ENCODE measurements at places on chromosomes 13 and 19.
A peak's percentile ranks its signal among the peaks of the same experiment; 100 is the strongest.

- no peak for DNase-seq
Observed at GRCh38 chr13:76438050-76438449, 448.2 kb downstream of the KCTD12 start.

DNA sequence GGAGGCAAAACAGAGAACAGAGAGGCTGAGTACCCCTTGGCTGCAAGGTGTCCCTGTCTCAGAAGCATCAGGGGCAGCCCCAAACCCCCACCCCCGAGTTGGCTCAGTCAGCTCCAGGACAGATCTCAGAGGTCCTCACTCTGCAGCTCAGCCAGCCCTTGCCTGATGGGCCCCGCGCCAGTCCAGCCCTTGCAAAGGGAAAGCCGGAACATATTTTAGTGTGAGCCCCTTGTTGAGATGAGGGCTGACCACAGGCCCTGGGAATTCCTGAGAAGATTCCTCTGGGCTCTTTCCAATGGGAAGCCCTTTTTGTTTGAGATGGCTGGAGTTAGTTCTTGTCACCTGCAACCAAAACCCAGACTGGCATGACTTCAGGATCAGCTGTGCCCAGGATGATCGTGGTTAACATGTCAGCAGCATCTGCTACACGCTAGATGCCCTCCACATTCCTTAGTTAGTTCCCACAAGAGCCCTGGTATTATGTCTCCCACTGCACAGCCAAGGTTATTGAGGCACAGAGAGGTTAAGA lies 33.9 kb upstream of the CCNE1 start:
- DNase-seq = no peak

GRCh38 chr13:93882086-93882651 lies 597.3 kb downstream of the DCT start:
- no peak for DNase-seq

DNA sequence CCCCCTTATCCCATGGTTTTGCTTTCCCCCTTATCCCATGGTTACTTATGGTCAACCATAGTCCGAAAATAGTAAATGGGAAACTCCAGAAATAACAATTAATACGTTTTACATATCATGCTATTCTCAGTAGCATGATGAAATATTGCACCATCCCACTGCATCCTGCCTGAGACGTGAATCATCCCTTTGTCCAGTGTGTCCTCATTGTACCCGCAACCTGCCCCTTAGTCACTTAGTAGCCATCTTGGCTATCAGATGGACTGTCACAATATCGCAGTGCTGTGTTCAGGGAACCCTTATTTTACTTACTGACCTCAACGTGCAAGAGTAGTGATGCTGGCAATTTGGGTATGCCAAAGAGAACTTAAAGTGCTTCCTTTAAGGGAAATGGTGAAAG lies 10.5 kb upstream of the NBEA start:
- DNase-seq = peak; percentile 8

DNA sequence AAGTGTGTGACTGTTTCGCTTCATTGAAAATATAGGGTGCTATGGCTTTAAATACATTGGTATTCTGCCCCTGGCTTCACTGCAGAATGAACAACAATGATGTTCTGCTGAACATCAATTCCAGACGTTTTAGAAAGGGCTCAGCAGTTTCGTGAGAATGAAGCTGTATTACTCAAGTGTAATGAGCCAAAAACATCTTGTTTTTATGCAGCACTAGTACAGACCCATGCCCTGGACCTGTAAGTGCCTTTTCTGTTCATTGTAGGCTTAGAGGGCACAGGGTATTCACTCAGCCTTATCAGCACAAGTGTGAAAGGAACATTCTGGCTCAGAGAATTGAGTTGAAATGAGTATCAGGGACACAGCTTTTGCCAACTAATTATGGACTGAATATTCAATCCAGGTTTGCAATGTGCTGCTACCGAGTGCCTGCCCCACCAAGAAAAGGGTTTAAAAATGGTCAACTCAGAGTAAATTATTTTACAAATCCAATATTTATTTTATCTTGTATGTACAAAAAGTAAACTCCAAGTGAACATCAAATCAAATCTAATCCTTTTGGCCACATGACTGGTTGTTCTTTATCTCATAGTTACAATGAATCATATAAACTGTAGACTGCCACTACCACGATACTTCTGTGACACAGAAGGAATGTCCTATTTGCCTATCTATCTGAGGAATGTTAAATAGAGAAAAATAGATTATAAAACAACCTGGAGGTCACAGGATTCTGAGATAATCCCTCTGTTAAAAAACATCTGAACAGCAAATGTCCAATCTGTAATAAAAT lies 362.8 kb downstream of the NALCN start:
- peak; percentile 4 for DNase-seq

GRCh38 chr19:45001087-45001739 lies at the start of gene RELB:
Gene RELB (plus strand): TSS chr19:45001464. CDS start chr19:45001580, 116 bp downstream.
- peak; percentile 83 for DNase-seq

- DNase-seq = no peak
Observed at GRCh38 chr13:44093607-44094564, 214.2 kb downstream of the LACC1 start.

DNA sequence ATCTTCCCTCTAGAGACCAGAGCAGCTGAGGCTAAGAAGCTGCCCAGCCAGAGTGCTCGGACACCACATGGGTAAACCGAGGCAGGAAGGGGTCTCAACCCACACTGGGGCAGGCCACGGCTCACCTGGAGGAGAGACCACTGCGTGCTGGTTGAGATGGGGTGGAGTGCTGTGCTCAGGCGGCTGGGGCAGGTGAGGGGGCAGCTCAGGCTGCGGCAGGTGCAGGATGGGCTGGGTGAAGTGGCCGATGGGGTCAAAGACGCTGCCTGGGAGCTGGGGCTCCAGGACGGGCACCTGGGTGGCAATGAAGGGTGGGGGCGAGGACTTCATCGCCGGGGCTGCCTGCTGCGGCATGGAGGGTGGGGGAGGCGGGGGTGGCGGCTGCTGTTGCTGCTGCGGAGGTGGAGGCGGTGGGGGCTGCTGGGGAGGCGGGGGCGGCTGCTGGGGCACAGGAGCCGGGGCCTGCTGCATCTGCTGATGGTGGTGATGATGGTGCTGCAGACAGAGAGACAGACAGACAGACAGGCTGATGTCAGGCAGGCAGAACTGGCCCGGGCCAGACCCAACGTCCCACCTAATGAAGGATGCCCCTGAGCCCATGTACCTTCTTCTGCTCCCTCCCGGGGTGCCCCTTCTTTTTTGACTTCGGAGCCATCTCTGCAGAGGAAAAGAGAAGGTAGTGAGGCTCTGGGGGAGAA lies 12.0 kb upstream of the EPHX3 start:
- DNase-seq = no peak

DNA sequence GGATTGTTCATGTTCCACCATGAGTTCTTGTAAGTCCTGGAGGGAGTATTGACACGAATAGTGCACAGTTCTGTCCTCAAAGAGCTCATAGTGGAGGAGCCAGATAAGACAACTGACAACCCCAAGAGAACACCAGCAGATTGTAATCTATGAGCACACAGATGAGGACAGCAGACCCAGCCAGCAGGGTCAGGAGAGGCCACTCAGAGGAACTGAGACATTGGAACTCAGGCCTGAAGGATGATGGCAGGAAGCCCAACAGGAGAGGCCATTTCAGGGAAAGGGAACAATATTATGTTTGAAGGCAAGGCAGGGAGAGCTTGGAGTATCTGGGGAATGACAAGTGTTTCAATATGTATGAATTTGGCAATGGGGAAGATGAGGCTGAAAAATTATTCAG lies 63.7 kb upstream of the IPO5 start:
- peak; percentile 67 for DNase-seq

DNA sequence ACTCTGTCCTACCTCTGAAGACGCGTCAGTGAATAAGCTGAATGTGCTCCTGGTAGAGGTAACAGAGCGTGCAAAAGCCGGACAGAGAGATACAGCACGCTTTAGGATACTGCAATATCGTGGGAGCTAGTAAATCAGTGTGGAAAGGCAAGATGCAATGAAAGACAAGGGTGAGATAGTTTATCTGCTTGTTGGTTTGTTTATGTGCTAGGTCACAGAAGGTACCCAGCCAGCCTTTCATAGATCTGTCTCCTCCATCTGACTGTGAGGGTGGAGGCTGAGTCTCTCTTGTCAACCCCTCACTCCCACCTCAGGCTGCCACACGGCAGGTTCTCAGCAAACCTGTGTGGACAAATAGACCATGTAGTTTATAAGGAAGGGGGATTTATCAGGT lies 904 bp upstream of the GIPC1 start:
- no peak for DNase-seq

GRCh38 chr13:113489549-113490495 lies 689 bp downstream of the DCUN1D2 start:
- DNase-seq = peak; percentile 43

DNA sequence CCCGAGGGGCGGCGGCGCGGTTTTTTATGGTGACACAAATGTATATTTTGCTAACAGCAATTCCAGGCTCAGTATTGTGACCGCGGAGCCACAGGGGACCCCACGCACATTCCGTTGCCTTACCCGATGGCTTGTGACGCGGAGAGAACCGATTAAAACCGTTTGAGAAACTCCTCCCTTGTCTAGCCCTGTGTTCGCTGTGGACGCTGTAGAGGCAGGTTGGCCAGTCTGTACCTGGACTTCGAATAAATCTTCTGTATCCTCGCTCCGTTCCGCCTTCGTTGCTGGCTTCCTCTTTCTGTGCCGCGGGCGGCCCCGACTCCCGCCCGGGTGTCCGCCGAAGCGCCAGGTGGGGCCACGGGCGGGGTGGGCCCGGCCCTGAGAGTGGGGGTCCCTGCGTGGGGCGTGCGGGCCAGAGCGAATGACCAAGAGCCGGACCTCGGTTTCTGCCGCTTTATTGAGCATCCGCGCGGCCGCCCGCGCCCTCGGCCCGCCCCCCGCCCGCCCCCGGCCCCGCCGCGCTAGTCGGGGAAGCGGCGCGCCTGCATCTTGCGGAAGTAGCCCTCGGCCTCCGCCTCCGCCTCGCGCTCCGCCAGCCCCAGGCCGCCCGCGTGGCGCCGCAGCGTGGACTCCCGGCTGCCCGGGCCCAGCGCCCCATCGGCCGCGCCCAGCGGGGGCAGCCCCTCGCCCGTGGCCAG lies 9.6 kb downstream of the PLPPR3 start:
- no peak for DNase-seq

- peak; percentile 67 for DNase-seq
Observed at GRCh38 chr19:49567861-49568441, 12.4 kb downstream of the NOSIP start.

DNA sequence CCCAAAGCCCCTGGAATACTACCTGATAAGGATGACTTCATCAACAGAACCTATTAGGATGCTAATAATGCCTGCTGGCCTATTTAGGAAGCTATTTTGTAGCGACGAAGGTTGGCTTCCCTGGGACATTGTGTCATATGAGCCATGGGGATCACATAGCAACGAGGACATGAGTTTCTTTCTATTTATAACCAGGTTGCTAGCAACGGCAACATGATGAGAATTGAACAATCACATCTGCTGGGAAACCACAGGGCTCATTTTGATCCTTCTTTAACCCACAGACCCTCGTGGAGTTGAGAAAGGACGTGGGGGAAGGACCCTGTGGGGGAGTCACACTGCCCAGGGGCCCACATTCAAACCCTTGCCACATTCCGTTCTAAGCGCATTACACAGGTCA lies 172.2 kb downstream of the COL4A1 start:
- peak; percentile 46 for DNase-seq

DNA sequence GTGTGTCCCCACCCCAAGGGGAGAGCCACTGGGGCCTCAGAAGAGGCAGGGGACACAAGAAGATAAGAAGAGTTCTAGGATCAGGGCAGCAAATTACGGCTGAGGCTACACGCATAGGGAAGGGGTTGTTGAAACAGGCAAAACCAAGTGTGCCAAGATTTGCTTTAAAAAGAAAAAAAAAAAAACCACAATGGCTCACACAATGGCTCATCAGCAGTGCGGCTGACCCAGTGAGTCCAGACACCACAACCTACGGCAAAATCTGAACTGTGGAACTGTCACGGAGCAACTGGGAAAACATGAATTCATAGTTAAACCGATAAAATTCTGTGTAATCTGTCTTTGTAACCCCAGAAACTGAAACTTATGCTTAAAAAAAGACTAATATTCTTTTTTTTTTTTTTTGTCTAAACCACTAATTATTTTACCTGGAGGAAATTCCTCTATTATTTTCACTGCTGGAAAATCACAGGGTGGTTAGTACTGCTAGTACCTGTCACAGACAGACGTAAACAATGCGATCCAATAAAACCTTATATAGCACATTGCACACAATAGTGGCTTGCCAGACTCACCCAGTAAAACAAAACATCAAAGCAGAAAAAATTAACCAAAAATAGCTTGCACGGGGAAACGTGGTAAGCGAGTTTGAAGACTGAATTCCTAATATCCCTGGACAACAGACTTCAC lies 325.4 kb upstream of the TSHZ3 start:
- peak; percentile 25 for DNase-seq

DNA sequence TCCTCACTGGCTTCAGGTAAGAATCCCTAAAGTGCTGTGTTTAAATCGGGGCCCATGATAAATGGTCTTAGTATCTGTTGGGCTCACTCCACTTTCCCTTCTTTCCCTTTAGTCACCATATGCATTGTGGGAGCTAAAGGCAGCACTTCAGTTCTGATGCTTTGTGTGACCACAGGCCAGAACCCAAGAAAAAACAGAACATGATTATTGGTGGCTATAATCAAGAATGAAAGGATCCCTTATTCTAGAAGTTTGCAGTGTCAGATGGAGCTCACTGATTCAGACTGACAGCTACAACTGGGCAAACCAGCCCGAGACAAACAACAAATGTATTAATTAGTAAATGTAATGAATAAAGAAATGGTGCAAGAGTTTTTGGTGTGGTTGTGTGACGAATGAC lies 57.3 kb upstream of the POMP start:
- no peak for DNase-seq

- no peak for DNase-seq
Observed at GRCh38 chr13:48660361-48661076, 6.8 kb downstream of the CYSLTR2 start.

GRCh38 chr19:8641908-8642547 lies 11.6 kb downstream of the NFILZ start:
- peak; percentile 67 for DNase-seq

GRCh38 chr13:67275351-67275960 lies 45.3 kb upstream of the PCDH9 start:
- no peak for DNase-seq

- DNase-seq = no peak
Observed at GRCh38 chr13:110984381-110984780, 69.5 kb upstream of the ANKRD10 start.

- no peak for DNase-seq
Observed at GRCh38 chr13:59684105-59684504, 479.6 kb downstream of the DIAPH3 start.

- DNase-seq = no peak
Observed at GRCh38 chr13:61546911-61547310, 131.3 kb upstream of the PCDH20 start.

- no peak for DNase-seq
Observed at GRCh38 chr13:90336507-90336906, 1011.0 kb upstream of the MIR17HG start.

DNA sequence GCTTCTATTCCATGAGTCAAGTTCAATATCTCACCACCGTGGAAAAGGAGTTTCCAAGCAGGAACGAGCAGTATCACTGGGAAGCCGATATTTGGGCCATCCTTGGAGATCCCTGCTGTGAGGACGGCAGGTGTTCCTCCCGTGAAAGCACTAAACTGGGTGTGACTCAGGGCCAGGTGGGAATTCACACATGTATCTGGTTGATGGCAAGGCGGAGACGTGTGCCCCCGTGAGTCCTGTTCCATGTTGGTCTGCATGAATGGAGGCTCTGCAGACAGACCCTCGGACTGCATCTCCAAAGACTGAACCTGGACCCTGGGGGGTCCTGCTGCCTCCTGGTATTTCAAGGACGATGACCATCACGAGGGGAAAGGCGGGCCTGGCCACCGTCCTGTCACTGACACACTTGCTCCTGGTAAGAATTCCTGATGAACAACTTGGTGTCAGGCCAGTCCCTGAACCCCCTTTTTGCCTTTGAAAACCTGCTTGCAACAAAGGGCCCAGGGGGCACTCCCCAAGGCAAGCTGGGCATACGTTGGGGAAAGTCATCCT lies 22.8 kb upstream of the GAS6 start:
- no peak for DNase-seq
